Activated CD4-positive, alpha-beta memory T cell treated with anti-CD3 and anti-CD28 coated beads, Interleukin-2, amount 10 ng/mL, durations not matched to agents 7 days and 5 days (primary cell): ENCODE measurements at places on chromosomes 1 and 21. TPM values are rescaled to one million over a fixed set of nuclear protein-coding genes. Genes with fewer than 3 reads are reported as not detected.

CFAP298 gene
- total RNA-seq = 34.7 TPM

DNA sequence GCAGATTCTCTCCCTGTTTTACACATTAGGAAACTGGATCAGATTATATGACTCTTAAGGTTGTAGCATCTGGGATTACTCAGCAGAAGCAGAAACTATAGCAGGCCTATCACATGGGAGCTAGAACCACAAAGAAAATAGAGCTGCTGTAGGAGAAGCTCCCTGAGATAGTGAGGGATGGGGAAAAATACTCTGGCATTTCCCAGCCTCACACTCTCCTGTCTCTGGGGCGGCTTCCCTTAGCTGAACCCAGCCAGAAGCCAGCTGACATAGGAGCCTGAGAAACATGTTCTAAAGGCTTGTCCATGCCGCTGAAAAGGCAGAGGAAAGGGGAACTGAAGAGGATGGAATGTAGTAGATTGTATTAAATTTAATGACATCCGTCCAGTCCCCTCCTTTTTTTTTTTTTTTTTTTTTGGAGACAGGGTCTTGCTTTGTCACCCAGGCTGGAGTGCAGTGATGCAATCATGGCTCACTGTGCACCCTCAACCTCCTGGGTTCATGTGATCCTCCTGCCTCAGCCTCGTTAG lies 76.8 kb upstream of the DNAJC6 start:
- no peak for DNase-seq

AKR7A3 gene
- total RNA-seq = 0.48 TPM

DNA sequence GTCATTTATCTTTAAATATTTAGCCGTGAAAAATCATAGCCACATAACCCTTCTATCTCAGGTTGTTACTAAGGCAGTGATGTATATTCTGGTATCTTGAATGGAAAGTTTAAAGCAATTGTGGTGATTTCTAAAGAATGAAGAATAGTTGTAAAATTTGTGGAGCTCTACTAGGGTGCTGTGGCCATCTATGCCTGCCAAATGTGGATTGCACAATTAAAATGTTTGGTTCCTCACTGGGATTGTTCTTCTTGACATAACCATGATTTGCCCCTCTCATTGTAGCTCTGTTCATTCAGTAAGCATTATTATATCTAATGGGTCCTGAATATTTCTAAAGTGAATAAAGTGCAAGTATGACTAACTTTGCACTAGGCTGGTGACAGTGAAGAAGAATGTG lies 50.1 kb downstream of the AK4 start:
- DNase-seq = no peak

VN1R5 gene
- not detected for total RNA-seq

DNA sequence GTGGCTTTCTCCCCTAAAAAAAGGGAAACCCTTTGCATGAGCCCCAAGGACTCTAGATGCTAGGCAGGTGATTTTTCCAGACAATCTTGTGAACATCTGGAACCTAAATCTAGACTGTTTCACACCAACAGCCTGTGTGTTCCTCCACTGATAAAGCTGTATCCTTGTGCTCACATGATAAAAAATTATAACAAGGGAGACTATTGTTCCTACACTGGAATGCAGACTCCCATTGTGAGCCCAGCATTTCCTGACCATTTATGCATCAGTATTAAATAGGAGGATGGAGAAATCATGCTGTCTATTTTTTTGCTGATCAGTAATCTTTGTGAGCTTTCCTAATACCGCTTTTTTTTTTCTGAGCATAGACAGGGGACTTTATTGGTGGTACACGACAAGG lies 52.5 kb downstream of the ZNF697 start:
- DNase-seq = no peak

- DNase-seq = no peak
Observed at GRCh38 chr1:117871013-117871412, 58.4 kb downstream of the GDAP2 start.

DNA sequence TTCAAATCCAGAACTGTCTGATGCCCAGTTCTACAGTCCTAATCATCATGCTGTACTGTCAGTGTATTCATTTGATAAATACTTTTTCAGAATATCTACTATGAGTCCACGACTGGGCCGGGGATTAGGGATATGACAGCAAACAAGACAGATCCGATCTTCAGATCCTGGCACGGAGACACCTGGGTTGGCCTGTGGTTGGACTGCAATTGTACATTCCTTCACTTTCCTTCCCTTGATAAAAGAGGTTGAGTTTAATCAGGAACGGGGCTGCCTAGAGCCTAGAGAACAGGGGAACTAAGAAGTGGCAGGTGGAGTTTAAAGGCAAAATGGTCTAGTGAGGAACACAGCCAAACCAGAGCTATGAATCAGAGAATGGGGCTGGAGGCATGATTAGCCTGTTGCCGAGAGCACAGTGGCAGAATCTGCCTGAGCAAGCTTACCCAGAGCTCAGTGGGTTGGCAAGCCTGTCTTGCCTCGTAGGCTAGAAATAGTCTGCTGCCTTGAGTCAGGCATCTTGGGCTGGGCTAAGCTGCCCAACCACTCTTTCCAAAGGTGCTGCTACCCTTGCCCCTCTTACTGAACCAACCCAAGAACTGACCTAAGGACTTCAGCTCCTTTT lies 38.1 kb upstream of the PTCH2 start:
- no peak for DNase-seq

DNA sequence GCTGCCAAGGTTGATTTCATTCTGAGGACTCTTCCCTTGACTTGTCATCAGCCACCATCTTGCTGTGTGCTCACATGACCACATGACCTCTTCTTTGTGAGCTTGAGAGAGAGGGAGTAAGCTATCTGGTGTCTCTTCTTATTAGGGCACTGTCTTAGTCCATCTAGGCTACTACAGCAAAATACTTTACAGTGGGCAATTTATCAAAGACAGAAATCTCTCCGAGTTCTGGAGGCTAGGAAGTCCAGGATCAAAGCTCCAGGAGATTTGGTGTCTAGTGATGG lies 11.9 kb upstream of the RPS6KA1 start:
- DNase-seq = no peak

- DNase-seq = no peak
Observed at GRCh38 chr1:66360285-66360724, 173.6 kb upstream of the SGIP1 start.

CFHR3 gene
- total RNA-seq = not detected

ALX3 gene
- total RNA-seq = not detected
